ENCODE measurements at places on chromosomes 12 and 14. TPM values are rescaled to one million over a fixed set of nuclear protein-coding genes. Genes with fewer than 3 reads are reported as not detected.

The SLCO1B1 gene
- 0.24 TPM for total RNA-seq

The TAS2R42 gene
- total RNA-seq = not detected

DNA sequence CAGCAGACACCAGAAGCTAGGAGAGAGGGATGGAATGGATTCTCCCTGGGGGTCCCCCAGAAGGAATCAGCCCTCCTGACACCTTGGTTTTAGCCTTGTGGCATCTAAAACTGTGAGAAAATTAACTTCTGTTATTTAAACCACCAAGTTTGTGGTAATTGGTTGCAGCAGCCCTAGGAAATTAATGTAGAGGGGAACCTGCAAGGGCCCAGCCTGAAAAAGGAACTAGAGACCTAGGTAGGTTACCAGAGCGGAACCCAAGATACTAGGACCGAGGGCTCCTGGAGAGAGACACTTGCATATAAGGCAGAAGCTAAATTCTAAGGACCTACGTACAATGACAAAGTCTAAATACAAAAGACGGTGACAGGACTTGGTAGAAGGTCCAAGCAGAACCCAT lies 8.1 kb upstream of the DENND5B start:
- no peak for DNase-seq

DNA sequence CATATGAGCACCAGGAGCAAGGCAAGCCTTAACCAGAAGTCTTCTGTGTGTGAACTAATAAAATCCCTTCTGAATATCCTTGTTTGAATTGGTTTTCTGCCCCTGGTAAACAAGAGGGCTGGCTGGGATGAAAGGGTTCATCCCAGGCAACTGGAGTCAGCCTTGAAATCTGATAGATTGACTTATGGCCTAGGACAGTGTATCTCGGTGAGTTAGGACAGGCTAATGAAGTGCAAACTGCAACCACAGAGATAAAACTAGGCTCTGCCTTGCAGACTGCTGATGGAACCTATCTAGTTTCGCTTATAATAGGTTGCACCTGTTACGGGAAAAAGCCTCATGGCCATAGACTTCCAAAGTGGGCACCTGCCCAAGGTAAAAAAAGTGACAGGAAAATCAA lies 451.9 kb upstream of the NOVA1 start:
- no peak for DNase-seq

DNA sequence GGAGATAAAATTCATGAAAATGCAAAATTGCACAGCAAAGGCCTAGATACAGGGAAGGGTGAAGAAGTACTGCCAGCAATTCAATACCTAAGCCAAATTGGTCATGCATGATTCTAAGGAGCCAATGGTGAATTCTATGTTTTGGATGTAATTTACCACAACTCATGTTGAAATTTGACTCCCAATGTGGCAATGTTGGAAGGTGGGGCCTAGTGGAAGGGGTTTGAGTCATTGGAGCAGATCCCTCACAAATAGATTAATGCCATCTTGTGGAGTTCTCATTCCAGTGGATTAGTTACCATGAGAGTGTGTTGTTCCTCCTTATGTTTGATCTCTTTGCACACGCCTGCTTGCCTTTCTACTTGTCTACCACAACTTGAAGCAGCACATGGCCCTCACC lies 194.0 kb upstream of the ALG10 start:
- DNase-seq = no peak

The LARP4 gene
- total RNA-seq = 61.9 TPM

DNA sequence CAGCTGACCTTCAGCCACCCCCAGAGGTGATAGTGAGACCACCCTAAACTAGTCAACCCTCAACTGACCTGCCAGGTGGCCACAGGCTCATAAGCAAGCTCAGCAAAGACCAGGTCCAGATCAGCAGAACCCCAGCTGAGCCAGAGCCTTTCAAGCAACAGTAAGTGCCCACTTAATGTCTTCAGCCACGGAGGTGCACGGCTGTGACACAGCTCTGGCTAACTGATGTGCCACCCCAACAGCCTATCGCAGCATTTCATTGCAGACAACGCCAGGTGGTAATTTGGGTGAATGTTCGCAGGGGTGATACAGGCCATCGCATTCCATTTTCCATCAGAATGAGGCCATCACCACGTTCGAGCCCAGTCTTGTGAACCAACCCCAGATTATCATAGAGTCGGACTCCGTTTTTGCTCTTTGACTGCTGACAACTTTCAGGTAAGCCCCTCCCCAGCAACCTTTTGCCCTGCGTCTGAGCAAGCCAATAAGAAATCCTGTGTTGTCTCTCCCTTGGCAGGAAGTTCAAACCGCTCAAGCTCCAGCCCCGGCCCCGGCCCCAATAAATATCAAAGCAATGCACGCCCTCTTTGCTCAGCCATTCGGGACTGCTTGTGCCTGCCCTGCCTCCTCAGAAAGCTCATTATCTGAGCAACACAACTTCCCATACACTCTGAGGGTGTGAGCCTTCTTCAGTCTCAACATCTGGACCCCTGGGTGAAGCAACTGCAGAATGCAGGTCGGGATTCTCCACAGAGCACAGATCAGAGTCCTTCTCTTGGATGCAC lies 44.4 kb downstream of the JAG2 start:
- peak; percentile 46 for DNase-seq

The WDR20 gene
- total RNA-seq = 21.9 TPM

The SLC10A1 gene
- not detected for total RNA-seq

- no peak for DNase-seq
Measured at GRCh38 chr12:116282371-116283286, 5.1 kb upstream of the MED13L start.

DNA sequence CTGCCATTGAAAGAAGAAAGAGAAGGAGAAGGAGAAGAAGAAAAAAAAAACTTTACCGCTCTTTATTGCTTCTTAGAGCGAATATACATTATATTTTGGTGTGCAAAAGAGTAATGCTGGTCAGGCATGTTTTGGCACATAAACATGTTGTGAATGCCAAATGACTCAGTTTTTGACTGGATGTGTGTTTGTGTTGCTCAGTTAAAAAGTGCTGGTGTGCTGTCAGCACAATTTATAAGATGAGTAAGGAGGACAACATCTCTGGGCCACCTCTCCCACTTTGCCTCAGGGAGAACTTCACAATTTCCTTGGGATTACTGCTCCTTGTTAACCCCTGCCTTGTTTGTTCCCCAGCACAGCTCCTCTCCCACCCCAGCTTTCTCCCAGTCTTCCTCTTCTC lies 584.8 kb downstream of the ETNK1 start:
- DNase-seq = no peak

DNA sequence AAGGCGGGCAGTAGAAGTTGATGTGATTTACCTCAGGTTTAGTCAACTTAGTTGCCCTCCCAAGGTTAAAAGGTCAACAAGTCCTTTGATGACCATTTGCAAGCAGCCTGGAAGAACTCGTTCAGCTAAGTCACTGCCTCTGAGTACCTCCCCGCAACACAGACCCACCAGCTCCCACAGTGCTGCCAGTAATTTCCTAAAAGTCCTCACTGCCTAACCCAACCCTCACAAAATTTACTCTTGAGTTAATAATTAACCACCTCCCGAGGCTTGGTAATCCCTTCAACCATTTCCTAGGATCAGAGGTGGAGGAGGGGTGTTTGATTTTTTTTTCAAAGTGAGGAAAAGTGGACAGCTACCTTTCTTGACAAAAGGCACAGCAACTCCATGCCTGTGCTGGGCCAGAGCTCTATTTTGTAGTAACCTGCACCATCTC lies 55.8 kb downstream of the MAP3K9 start:
- DNase-seq = no peak

The CCDC175 gene
- not detected for total RNA-seq

DNA sequence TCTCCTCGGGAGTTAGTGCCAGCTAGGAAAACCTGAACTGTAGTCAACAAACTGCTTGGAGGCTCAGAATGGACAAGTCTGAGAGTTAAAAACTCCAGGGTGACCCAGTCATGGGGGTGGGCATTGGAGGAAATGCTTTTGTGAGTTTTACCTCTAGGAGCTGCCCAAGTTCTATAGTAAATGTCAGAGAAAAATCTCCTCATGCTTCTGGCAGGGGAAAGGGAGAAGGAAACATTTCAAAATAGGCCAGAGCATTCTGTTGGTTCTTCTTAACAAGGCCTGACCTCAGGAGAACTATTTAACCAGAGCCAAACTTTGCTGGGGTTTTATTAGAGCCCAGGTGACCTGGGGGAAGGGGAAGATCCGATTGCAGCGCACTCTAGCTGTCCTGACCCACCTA lies 12.3 kb downstream of the NINJ2 start:
- no peak for DNase-seq

DNA sequence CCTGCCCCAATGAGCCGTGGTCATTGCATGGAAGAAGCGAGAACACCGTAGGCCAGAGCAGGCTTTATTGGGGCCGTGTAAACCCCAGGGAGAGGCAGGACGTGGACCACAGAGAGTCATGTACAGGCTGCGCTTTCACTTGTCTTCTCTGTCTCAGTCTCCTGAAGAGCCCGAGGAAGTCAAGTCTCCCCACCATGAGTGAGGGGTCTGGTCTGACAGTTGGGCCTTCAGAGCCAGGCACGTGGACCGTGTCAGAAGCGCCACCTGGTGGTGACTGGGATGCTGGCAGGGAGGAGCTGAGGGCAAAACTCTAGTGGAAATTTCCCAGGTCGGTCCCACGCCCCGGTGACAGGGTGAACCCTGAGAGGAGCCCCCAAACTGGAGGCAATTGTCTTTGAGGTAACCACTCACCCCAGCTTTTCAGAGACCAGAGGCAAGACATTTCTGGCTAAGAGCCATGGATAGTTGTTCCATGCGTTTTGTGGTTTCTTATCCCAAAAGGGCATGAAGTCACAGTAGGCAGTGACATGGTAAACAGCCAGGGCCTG lies 17.4 kb downstream of the RPS6KL1 start:
- DNase-seq = peak; percentile 89

The OTOGL gene
- total RNA-seq = 0.51 TPM
